ENCODE measurements at places on chromosomes 7 and 10.

DNA sequence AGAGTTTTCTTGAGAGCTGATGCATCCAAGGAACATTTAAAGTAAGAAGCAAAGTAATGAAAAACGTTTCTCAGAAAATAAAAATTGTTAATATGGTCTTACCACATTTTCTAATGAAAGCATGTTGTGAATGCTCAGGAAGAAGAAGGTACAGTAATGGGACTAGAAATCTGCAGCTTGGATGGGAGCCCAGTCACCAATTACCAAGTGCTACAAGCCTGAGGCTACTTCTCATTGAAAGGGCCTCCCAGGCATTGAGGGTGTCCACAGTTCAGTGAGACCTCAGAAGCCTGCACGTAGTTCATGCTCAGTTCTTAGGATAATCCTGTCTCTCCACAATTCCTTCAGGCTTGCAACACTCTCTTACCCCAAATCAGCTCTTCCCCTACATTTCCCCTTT is 17.6 kb downstream of the PTN start:
- no peak for DNase-seq

- DNase-seq, result no peak
Observed at GRCh38 chr7:117044664-117045063, 91.4 kb downstream of the ST7 start.

DNA sequence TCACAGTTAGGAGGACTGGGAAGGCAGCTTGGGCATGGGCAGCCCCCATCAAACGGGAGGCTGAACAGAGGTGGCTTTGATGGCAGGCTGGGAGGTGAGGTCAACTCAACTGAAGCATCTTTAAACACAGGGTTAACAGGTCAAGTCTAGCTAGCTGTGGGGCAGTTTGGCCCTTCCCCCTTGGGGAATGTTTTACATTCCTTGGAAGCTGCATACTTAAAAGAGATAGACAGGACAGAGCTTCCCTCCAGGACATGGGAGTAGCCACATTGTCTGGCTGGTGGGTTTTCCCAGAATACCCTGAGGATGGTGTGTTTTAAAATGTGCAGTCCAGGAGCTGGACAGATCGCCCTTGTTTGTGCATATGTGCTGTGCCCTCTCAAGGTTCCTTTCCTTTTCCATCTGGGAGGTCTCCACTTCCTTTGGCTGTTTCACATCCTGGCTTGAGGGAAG is 6.8 kb upstream of the RASSF4 start:
- no peak for DNase-seq

DNA sequence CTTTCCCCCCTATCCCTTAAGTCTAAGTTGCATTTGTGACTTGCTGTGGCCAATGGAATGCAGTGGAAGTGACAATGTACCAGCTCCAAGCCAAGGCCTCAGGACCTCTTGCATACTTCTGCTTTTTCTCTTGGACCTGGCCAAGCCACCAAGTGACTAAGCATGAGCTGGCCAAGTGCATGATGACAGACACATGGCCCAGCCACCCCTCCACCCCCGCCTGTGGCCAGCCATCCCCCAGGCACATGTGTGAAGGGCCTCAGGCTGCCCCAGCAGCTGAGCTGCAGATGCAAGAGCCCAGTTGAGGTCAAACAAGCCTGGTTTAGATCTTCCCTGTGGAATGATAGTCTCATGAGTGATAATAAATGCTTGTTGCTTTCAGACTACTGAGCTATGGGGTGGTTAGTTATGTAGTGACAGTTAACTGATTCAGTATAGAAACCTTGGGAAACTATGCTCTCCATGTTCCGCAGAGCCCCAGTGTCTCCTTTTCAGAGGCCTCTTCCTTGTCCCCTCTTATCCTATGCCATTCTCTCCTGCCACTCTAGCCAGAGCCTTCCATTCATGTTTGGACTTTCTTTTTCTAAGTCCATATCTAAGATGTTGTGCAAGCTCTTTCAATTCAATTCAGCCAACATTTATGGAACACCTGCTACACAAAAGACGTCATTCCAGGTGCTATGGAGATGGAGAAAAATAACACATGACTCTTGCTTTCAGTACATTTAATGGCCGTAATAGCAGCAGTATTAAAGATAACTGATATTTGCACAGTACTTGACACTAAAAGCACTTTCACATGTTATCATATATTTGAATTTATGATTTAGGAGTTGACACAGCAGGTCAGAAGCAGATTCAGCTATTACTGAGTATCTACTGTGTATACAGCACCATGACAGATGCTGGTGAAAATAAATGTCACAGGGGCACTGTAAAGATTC is 55.5 kb upstream of the LOXL4 start:
- DNase-seq, result peak; percentile 46

- no peak for DNase-seq
Observed at GRCh38 chr7:15332956-15333355, 228.9 kb downstream of the AGMO start.

DNA sequence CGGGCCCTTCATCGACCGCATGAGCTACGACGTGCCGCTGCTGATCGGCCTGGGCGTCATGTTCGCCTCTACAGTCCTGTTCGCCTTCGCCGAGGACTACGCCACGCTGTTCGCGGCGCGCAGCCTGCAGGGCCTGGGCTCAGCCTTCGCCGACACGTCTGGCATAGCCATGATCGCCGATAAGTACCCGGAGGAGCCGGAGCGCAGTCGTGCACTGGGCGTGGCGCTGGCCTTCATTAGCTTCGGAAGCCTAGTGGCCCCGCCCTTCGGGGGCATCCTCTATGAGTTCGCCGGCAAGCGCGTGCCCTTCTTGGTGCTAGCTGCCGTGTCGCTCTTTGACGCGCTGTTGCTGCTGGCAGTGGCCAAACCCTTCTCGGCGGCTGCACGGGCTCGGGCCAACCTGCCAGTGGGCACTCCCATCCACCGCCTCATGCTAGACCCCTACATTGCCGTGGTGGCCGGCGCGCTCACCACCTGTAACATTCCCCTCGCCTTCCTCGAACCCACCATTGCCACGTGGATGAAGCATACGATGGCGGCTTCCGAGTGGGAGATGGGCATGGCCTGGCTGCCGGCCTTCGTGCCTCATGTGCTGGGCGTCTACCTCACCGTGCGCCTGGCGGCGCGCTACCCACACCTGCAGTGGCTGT is 1.2 kb downstream of the SLC18A3 start:
- DNase-seq, result no peak

DNA sequence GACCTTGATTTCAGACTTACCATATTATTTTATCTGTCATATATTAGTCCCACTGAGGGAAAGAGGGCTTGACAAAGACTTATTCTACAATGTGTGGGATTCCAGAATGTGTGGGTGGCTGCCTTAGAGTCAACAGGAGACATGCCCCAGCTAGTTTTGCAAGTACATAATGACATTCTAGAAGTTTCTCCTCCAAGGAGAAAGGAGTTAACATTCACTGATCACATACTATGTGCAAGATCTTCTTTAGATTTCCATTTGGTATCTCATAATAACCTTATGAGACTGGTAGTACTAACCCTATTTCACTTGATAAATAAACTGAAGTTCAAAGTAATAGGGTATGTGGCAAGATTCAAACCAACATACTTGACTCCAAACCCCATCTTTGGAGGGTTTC is 25.2 kb downstream of the IRF5 start:
- no peak for DNase-seq

- DNase-seq, result no peak
Observed at GRCh38 chr7:139180700-139181311, 50.2 kb upstream of the UBN2 start.

GRCh38 chr7:86908948-86909347 is 150.5 kb downstream of the ELAPOR2 start:
- no peak for DNase-seq

DNA sequence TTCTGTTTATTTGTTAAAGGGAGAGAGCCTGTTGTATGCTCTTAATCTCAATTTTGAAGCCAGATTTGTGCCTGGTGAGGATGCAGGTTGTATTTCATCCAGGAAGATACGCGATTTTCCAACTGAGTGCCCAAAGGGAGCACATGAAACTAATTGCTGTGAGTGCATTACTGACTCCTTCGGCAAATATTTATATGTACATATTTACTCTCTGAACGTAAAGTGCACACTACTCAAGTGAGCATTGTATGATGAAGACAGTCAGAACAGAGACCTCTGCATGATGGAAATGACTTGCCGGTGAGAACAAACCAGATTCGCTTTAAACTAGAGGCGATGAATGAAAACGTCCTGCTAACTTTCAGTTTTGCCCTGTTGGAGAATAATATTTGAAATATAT is 130.1 kb downstream of the MALRD1 start:
- DNase-seq, result no peak

DNA sequence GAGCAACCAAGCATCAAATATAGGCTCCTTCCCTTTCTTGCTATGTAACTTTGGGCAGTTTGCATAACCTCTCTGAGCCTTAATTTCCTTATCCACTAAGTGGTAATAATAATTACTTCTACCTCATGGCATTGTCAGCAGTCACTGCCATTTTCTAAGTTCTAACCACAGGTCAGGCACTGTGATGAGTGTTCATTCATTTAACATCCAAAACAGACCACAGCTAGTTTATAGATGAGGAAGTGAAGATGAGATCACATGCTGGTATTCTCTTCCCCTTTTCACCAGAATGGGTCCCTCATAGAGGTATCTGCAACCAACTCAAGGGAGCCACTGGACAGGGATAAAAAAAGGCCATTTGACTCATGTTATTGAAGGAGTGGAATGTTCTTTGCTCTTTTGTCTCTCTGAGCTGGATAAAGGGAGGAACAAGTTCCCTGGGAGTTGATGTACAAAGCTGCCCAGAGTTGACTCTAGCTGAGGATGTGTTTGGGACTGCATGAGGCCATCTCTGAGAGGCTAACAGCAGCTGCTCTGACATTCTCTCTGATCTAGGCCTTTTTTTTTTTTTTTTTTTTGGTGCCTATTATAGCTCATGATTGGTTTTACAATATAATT is 65.0 kb downstream of the DNAJC12 start:
- no peak for DNase-seq

- no peak for DNase-seq
Observed at GRCh38 chr10:84343831-84344230, 15.4 kb downstream of the CCSER2 start.

DNA sequence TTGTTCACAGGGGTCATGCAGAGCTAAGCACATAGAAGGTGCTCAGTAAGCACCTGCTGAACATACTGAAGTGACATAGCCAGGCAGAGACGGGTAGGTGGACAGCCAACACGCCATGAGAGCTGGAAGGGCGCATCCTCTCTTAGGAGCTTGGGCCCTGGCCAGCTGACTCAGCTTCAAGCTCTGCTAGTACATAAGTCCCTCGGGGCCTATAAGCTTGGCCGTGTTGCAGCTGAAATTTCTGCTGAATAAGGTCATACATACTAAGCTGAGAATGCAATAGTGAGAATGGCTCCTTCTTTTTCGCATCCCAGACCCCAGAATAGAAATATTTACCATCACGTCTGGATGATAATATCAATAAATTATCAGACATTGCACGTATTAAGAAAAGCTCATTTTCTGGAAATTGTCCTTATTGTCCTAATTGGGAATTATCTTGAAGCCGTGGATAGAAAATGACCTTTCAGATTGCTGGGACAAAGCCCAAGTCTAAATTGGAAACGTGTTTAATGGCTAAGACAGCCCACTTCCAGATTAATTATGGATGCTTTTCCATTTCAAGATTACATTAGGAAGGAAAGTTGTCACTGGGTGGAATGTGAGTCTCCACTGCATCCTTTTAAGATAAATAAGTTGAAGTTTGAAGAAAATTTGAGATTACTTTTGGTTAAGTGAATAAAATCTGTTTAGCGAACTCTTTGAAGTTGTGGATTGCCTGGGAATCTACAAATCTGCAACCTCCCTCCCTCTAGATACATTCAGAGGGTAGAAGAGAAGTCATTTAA is 287.1 kb upstream of the C7orf33 start:
- DNase-seq, result peak; percentile 87

- no peak for DNase-seq
Observed at GRCh38 chr7:124310934-124311390, 278.1 kb upstream of the TMEM229A start.

GRCh38 chr7:117766913-117767312 is 106.3 kb downstream of the CTTNBP2 start:
- no peak for DNase-seq

DNA sequence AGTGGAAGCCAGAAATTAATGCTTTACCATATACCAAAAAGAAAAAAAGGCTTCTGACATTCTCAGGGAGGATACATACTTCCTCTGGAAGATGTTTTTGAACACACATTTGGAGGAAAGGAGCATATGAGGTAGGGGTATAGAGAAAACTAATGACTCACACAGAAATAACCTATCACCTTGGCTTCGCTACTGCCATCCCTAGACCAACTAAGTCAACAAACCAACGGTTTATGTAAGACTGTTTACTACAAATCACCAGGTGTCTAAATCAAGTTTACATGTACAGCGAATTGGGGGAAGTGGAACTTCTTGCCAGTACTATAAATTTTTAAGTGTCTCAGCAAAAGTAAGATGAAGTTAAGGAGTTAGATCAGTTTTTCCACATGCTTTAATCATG is 96.9 kb downstream of the NT5C2 start:
- DNase-seq, result no peak

DNA sequence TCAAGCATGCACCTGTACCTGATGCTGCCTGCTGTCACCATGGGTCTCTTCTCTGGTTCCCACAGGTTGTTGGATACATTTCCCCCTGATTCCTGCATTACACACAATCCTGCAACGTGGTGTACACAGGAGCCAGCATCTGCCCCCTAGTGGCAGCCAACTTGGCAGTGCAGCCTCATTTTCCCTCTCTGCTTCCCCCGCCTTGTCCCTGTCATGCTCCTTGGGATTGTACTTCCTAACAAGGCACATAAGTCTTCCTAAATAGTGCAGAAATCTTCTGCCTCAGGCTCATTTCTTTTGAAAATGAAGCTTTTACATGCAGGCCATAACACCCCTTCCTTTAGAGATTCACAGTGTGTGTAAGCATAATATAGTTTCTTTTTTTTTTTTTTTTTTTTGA is 387.5 kb downstream of the CCSER2 start:
- DNase-seq, result no peak

DNA sequence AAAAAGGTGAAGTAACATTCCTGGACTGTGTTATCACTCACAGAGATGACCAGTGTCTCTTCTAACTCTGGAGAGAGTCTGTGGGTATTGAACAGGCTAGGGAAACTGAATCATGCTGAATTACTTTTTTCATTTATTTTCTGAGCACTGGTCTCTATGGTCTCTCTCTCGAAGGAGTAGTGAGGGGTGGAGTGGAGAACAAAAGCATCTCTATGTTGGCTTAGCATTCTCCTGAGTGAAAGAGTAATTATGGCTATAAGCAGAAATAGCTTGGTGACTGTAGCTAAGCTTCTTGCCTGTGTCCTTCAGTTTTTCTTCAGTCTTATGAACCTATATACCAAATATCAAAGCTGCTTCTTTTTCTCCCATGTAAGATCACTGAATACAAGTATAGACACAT is 64.6 kb upstream of the PTN start:
- DNase-seq, result no peak

- no peak for DNase-seq
Observed at GRCh38 chr7:9026121-9026520, 592.7 kb downstream of the NXPH1 start.

Measured in femur (tissue), 1 donor.